ENCODE measurements at places on chromosomes 4 and X.

DNA sequence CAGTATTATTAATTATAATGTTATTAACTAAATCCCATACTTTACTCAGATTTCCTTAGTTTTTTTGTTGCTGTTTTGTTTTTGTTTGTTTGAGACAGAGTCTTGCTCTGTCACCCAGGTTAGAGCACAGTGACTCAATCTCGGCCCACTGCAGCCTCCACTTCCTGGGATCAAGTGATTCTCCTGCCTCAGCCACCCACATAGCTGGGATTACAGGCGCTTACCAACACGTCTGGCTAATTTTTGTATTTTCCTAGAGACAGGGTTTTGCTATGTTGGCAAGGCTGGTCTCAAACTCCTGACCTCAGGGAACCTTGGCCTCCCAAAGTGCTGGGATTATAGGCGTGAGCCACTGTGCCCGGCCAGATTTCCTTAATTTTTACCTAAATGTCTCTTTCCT lies 72.2 kb downstream of the ANAPC4 start:
- no peak for DNase-seq

DNA sequence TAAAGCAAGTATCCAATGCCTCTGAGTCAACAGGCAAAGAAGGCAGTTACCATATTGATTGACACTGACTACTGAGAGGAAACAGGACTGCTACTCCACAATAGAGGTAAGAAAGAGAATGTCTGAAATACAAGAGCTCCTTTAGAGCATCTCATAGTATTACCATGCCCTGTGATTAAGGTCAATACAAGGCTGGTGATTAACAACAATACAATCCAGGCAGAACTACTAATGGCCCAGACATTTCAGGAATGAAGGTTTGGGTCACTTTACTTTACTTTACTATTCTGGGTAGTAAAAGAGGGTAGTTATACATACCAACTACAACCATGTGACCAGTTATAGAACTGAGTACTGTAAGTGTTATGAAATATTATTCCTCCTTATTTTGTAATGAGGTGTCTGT lies 44.5 kb downstream of the BRWD3 start:
- DNase-seq = no peak

DNA sequence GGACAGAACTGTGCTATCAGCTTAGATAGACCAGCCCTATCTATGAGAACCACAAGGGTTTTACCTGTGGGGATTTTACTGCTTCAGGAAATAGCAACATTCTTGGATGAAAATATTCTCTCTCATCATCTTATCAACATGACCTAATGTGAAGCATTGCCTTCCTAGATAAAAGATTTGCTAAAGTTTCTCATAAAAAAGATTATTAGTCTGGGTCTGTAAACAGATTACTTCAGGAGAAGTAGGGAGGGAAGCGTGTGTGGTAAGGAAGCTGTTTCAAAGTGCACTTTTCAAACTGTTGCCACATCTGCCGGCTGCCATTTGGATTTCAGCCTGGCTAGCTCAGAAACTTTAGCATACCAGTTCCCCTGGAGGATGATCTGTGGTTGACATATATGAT lies at the start of gene NOX1:
NOX1 (minus strand) TSS at position 35 of the 400 bp plus-strand sequence. CDS start 220 bp downstream, outside the sequence.
- DNase-seq = no peak

- DNase-seq = no peak
Observed at GRCh38 chr4:73245955-73246354, 12.6 kb downstream of the ANKRD17 start.

DNA sequence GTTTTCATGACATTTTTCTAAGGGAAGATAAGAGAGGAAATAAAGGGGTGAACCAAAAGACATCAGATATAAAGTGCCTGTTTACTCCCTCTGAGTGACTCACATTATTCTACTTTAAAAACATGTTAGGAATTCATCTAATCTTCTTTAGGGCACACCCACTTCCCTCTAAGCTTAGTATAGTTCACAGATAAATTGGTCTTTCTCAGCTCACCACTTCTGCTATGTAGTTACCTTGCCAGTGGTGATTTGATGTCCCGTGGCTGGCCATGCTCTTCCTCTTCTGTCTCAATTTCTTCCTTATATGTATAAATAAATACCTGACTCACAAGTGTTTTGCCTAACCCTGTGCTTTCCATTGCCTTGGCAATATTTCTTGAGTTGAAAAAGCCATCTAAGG lies 96.8 kb downstream of the PDLIM5 start:
- DNase-seq = no peak

GRCh38 chr4:17807446-17807845 lies 3.1 kb downstream of the DCAF16 start:
- DNase-seq = no peak

Measured in NCI-H1048 (cell line).